SK-N-DZ (cell line): ENCODE measurements at places on chromosomes 2 and 18.

DNA sequence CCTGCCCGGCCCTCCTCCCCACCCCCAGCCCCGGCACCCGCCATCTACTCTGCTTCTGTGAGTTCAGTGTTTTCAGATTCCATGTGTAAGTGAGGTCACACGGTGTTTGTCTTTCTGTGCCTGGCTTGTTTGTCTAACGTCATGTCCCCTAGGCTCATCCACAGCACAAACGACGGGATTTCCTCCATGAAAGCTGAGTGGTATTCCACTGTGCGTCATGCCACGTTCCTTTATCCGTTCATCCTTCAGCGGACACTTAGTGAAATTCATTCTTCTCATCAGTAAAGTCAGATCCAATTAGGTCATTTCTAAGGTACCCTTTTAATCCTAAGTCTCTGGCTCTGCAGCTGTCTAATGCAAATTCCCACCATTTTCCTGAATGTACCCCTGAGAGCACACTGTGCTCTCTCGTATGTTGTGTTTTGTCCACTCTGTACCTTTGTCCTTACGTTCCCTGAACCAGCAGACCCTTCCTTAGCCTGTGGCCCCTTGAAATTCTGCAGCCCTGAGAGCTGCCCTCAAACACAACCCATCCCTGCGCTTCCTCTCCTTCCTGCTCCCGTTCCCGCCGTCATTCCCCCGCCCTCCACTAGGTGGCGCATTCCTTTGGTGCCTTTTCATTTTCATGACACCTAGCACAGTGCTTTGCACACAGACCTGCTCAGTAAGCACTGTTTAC lies 44.1 kb downstream of the TRAPPC12 start:
- DNase-seq: peak; percentile 65

DNA sequence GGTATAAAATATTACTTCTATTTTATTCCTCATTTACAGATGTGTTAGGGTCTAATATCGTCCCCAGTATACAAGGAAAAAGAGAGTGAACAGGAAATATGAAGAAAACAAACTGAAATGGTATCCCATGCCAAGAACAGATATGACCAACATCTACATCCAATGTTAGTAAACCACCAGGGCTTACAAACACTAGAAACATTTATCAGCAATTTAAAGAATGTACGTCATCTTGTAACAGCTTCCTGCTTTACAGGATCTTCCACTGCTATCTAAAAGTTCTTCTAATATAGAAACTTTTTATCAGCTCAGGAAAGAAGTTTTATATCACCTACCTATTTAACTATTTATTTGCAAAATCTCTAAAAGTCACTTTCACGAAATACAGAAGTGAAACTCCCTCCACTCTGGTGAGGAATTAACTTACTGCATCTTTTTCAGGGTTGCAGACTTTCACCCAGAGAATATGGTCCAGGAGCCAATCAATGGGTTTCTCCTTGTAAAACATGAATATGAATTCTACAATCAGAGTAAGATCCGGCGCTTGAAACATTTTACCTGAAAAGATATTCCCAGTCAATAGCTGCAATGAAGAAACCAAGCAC lies 35.2 kb downstream of the UNC50 start:
- no peak for DNase-seq

GRCh38 chr2:200538139-200538538 lies 12.1 kb downstream of the SGO2 start:
- DNase-seq: no peak

GRCh38 chr2:21687589-21687988 lies 563.8 kb downstream of the TDRD15 start:
- no peak for DNase-seq

DNA sequence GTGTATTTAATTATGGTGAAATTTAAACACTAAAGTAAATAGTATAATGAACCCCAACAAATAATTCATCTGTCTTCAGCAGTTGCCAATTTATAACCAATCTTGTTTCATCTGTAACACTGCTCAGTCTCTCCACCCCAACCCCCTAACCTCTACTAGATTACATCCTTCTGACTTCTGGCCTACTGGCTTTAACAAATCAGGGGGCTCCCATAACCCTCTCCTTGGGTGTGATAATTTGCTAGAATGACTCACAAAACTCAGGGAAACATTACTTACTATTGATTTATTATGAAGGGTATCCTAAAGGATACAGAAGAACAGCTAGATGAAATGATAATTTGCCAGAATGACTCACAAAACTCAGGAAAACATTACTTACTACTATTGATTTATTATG lies 50.7 kb downstream of the PIK3C3 start:
- no peak for DNase-seq

DNA sequence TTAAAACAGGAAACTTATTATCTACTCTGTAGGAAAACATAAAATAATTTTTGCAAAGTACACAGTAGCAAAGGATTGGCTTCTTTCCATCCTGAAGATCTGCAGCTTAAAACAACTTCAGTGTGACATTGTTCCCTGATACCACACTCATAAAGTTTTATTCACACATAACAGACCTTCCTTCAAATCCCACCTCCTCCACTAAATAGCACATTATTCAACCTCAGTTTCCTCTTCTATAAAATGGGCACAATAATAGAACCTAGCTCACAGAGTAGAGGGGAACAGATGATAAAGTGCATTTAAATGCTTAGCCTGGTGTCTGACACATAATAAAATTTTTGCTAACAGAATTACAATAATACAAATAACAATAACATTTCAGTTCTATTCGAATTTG lies 250.4 kb upstream of the RBBP8 start:
- DNase-seq: no peak

DNA sequence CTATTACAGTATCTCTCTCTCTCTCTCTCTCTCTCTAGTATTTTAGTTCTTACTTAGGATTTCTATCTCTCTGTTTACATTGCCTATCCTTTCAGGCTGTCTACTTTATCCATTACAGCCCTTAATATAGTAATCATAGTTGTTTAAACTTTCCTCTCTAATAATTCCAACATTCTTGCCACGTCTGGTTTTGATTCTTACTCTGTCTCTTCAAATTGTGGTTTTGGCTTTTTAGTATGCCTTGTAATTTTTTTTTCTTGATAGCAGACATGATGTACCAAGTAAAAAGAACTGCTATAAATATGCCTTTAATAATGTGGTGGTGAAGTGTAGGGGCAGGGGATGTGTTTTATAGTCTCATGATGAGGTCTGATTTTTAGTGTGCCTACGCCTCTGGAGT lies 1809.5 kb upstream of the CELF4 start:
- no peak for DNase-seq

DNA sequence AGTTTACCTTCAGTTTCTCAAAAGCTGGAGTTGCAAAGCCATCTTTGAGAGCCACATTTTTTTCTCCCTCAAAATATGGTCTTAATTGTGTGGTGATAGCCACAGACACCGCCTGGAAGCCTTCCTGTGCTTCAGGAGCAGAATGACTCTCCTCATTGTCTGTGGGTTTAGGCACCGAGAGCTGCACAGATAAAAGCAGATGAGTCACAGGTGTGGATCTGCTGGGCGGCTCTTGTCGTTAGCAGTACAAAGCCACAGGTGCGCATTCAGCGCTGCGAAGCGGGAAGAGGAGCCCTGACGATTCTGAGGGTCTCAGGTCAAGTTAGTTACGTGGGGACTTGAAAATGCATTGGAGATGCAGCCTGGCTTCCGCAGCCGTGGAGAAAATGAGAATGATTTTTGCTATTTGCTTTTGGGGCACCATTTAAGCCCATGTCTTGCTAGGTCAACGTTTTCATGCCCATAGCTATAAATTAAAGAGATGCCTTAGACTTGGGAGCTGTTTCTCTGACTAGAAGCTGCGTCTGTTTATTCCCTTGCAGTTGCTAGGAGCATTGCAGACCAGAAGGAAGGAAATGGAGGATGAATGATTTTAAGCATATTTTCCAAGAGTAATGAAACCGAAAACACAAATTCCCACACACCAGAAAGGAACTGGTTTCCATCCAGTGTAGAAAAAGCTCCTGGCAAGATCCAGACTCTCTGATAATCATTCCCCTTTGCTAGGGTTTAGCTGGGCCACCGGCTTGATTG lies 51.5 kb downstream of the KLHL29 start:
- no peak for DNase-seq

DNA sequence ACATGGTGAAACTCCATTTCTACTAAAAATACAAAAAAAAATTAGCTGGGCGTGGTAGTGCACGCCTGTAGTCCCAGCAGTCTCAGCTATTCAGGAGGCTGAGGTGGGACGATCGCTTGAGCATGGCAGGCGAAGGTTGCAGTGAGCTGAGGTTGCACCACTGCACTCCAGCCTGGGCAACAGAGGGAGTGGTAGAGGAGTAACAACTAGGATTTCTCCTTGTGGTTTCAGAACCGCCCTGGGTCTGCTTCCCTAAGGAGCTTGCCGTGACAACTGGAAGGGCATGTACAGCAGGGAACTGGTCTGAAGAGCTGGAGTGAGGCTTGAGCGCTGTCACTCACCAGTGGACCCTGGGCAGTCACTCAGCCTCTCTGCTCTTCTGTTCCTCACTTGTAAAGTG lies 29.1 kb downstream of the REEP1 start:
- no peak for DNase-seq

DNA sequence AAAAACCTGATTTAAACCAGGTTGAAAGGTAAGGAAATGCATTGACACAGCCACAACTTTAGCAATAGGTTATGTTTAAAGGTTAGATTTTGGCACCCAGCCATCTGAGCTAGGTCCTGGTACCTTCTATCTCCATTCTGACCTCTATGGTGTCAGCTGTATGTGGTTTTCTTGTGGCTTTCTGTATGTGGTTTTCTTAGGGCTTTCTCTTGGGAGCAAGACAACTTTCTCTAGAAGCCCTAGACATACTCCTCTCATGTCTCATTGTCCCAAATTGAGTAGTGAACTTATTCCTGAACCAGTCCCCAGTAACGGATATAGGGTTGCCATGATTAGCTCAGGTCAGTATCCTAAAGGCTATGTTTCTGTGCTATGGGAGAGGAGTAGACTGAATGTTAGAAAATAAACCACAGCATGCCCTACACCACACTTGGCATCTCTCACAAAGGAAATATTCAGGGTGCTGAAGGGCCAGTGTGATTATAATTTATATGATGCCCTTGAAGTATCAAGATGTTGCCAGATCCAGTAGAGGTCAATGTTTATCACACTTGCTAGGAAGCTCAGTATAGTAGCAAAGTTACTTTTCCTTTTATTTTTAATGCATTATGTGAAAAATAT lies 176.1 kb downstream of the CAPN13 start:
- no peak for DNase-seq

GRCh38 chr18:37393945-37394609 lies 171.5 kb downstream of the CELF4 start:
- peak; percentile 85 for DNase-seq

- DNase-seq: no peak
Observed at GRCh38 chr2:19893520-19894133, 8.2 kb downstream of the TTC32 start.

- no peak for DNase-seq
Observed at GRCh38 chr18:44900627-44901026, 219.9 kb downstream of the SETBP1 start.

GRCh38 chr2:173793709-173794565 lies 171.2 kb downstream of the SP3 start:
- DNase-seq: peak; percentile 17

DNA sequence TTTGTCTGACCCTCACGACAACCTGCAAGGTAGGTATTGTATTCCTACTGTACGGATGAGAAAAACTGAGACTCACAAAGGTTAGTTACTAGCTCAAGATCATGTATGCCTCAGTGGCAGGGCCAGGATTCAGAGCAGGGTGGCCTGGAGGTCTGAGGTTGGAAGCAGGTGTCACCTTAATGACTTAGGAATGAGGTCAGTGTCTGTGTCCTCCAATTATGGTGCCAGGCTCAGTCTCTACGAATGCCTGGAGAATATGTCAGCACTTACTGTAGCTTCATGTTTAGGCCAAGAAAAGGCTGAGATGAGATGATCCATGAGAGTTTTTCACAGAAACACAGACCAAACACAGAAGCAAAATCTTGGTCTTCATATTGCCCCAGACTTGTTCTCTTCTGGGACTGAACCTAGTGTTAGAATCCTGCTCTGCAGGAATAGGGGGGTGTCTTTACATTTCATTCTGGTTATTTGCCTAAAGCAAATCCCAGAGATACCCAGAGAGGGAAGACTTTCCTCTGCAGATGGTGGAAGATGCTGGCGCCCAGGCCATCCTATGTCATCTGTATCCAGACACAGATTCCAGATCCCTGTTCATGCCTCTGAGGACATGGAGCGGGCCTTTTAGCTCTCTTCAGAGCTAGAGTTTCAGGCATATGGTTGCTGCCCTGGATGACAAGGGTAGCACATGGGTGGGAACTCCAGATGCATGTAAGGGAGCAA lies 16.3 kb upstream of the RAB10 start:
- DNase-seq: no peak

DNA sequence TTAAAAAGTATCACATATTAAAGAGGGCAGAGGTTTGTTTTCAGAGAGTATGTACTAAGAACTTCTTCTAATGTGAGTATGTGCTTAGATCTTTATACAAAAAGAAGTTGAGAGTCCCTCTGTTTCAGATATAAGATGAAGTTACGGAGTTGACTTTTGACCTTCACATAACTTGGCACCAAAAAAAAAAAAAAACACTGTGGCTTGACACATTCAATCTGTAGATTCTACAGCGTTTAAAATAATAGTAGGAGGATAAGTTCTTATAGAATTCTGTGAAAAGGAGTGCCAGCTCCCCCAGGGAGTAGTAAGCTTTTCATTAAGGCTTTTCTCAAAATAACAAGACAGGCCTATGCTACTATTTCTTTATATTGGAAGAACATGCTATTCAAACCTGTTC lies 105.4 kb upstream of the LRP1B start:
- DNase-seq: no peak

DNA sequence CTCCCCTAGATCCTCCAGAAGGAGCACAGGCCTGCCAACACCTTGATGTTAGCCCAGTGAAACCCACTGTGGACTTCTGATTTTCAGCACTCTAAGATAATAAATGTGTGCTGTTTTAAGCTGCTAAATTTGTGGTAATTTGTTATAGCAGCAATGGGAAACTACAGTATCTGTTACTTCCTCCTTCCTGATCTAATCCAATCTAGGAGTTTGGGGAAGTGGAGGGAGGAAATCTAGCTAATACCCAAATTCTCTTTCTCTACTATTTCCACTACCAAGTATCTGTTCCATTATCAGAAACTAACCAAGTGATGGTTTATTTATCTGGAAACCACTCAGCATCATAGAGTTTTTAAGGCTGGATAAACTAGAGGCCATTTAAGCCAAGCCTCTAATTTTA lies 64.9 kb downstream of the AFF3 start:
- DNase-seq: no peak

- no peak for DNase-seq
Observed at GRCh38 chr2:109201465-109202327, 72.7 kb downstream of the SH3RF3 start.

DNA sequence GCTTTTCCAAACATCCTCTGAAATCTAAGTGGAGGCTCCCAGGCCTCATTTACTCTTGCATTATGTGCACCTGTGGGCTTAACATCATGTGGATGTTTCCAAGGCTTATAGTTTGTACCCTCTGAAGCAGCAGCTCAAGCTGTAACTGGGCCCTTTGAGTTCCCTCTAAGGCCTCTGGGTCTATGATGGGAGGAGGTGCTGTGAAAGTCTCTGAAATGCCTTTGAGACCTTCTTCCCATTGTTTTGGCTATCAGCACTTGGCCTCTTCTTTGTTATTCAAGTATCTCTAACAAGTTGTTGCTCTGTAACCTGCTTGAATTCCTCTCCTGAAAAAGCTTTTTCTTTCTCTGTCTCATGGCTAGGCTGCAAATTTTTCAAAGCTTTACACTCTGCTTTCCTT lies 58.1 kb upstream of the MYT1L start:
- no peak for DNase-seq

- DNase-seq: peak; percentile 80
Observed at GRCh38 chr18:7221424-7222155, 9.3 kb upstream of the LRRC30 start.

GRCh38 chr2:216144857-216145256 lies 35.7 kb downstream of the XRCC5 start:
- no peak for DNase-seq

- DNase-seq: no peak
Observed at GRCh38 chr2:23606196-23606595, 221.2 kb downstream of the KLHL29 start.
